Activated CD8-positive, alpha-beta memory T cell treated with anti-CD3 and anti-CD28 coated beads for 1 hour (primary cell): ENCODE measurements at places on chromosomes 4 and X.

GRCh38 chr4:175412746-175413145, 399.3 kb downstream of the GPM6A start:
- DNase-seq: no peak

DNA sequence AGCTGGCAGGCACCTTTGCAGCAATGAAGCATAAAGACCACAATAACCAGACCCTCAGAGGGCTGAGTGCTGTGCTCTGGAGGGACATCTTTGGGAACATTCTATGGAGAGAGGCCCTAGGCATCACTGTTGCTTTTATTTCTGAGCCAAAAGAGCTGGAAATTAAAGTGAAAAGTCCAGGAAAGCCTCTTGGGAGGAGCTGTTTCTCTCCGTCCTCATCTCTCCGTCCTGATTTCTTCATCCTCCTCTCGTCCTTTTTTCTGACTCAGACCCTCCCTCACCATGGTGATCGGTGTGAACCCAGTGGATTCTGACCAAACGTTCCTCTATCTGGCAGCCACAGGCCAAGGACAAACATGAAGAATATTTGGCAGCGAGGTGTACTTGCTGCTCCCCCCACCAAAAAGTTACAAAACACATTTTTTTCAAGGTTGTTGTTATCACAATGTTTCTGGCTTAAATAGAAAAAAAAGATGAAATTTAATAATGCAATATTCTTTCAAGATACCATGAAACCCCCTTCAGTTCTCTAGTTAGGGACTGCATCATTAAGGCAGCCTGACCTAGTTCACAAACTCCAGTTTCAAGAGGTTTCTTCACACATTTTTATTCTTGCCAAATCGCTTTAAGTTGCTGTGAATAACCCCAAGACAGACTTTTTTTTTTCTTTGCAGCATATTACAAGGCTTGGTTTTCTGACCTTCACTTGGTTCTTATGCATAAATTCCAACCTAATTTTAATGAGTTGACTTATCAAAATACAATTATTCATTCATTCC, 80.2 kb downstream of the SCD5 start:
- DNase-seq: no peak

- DNase-seq: no peak
Observed at GRCh38 chr4:160846121-160846520, 1317.7 kb downstream of the FSTL5 start.

- DNase-seq: no peak
Observed at GRCh38 chrX:149274516-149275105, 230.5 kb downstream of the IDS start.

- DNase-seq: no peak
Observed at GRCh38 chrX:24166078-24166477, 16.5 kb downstream of the ZFX start.

DNA sequence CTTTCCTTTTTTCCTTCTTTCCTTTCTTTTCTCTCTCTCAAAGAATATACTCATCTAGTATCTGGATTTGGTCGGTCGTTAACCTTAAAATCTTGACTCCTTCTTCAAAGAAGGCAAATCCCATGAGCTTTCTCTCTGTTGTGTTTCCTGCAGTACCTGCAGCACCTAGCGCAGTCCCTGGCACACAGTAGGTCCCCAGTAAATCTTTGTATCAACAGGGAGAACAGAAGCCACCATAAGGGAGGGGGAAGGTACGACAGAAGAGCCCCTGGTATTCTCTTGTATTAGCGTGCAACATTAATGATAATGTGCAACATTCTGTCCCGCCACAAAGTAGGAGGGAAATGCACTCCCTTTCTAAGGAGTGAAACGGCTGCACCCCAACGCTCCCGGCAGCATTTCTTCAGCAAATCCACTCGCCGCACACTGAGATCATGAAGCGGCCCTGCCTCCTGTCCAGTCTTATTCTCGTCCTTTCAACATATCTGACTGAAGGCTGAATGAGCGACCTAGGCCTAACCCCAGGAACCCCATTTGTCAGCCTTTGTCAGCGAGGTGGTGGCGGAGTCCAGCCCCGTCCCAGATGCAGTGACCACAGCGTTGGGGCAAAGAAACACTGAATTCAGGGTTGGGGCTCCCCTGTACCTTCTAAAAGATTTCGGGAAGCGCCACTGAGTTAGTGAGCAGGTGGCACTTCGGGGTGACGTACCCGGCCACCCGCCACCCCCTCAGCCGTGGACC, 133.7 kb downstream of the AMELX start:
- DNase-seq: no peak

- DNase-seq: no peak
Observed at GRCh38 chrX:54087661-54088060, 43.4 kb upstream of the PHF8 start.

- DNase-seq: no peak
Observed at GRCh38 chr4:10529291-10530136, 72.3 kb upstream of the ZNF518B start.

GRCh38 chrX:5100004-5100403, 1128.7 kb downstream of the NLGN4X start:
- DNase-seq: no peak

DNA sequence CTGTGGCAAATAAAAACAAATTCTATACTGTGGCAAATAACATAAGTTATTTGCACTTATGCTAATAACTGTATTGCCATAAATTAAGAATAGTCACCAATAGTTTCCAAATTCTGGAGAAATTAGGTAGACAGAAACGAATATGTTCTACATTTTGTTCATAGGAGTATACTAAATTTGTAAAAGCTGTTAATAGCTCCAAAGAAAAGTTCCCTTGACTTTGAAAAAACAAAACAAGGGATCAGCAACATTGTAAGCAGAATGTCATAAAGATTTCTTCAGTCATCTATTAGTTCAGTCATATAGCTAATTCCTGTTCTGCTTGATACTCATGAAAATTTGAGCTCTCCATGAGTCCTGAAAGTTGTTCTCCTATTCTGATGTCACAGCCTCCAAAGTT, 1472.8 kb downstream of the C4orf33 start:
- DNase-seq: no peak

DNA sequence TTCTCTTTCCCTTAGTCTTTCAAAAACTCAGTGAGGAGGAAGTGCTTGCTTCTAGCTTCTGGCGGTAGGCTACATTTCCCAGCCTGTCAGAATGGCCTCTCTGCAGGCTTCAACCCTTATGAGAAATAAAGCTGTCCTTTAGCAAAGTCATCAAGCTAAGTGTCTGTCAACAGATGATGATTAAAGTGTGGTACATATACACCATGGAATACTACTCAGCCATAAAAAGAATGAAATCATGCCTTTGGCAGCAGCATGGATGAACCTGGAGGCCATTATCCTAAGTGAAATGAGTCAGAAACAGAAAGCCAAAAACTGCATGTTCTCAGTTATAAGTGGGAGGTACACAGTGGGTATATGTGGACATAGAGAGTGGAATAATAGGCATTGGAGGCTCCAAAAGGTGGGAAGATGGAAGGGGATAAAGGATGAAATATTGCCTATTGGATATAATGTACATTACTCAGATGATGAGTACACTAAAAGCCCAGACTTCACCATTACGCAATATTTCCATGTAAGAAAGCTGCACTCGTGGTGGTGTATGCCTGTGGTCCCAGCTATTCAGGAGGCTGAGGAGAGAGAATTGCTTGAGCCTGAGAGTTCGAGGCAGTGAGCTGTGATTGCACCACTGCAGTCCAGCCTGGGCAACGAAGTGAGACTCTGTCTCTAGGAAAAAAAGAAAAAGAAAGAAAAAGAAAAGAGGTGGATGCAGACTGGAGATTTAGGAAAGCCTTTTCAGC, 7.9 kb downstream of the TRIM2 start:
- DNase-seq: no peak

- DNase-seq: no peak
Observed at GRCh38 chr4:3770323-3771163, 4.4 kb downstream of the ADRA2C start.

- no peak for DNase-seq
Observed at GRCh38 chr4:31573554-31573953, 853.4 kb downstream of the PCDH7 start.

- no peak for DNase-seq
Observed at GRCh38 chrX:133513123-133513522, 97.8 kb upstream of the GPC4 start.

DNA sequence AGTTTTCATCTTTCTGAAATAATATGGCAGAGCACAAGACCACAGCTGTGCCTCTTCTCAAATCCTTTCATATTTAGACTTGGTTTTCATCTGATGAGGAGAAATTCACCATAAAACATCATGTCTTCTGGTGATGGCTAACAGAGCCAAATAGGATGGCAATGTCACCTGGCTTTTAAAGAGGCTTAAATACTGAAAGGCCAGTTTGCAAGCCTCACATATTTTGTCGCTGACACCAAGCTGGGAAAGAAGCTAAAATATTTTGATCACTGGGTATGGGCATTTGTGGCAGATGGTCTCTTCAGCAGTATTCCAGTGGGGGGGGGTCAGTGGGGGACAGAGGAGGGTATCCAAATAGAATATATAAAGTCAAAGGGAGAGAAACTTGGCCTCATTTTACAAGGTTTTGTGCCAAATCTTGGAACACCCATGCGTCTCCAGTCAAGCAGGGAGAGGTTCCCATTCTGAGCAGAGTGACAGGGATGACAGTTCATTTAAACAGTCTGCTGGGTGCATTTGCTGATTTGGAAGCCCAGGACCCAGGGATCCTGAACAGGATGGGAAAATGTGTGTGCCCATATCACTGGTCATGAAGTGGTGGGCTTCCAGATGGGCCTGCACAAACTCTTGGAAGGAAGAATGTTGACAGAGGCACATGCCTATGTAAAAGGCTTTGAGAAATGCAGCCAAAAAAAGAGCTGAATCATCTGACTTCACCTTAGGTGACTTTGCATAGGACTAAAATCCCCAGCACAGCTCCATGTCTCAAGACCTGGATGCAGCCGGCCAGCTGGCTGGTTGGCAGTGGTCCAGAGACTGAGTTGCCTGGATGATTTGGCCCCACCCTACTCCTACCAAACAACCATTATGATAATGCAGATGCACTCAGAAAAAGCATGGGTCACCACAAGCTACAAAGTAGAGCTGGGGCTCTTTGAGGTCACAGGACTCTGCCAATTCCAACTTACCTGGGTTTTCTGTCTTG, 484.4 kb upstream of the NR3C2 start:
- DNase-seq: no peak

- DNase-seq: no peak
Observed at GRCh38 chrX:39440799-39441284, 639.6 kb downstream of the MID1IP1 start.

GRCh38 chr4:89308161-89308500, 531 bp upstream of the GPRIN3 start:
- DNase-seq: no peak

DNA sequence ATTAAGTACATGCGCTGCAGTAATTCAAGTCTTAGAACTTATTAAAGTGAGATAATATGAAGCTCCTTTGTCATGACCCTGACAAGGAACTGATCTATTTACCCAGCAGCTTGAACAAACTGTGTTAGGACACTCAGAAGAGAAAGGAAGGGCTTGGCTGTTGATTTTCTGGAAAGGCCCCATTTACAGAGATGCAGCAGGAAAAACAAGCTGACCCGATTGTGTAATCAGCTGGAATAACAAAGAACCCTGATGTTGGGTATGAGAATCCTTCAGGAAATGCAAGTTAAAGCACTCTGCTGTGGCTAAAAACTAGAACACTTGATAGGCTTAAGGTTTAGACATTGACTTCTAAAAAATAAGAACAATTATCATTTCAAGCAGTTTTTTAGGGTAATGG, 64.8 kb downstream of the TBC1D9 start:
- DNase-seq: no peak

GRCh38 chrX:149898554-149898953, 17.6 kb downstream of the MAGEA8 start:
- no peak for DNase-seq
